ENCODE measurements at places on chromosomes 4 and X.

GRCh38 chr4:2365054-2365912 lies 53.2 kb downstream of the ZFYVE28 start:
- no peak overlapping the region for H3K27ac ChIP-seq
- no peaks in the 10 kb centered on the region for H3K36me3 ChIP-seq
- H3K27me3 ChIP-seq = no peaks in the 10 kb centered on the region
- peak overlapping the region; percentile 81 for H3K4me3 ChIP-seq

- H3K36me3 ChIP-seq = peaks cover 9% of the 10 kb centered on the region
- no peak overlapping the region for H3K4me3 ChIP-seq
- H3K27ac ChIP-seq = no peak overlapping the region
- no peaks in the 10 kb centered on the region for H3K4me1 ChIP-seq
- no peak for DNase-seq
Observed at GRCh38 chr4:844752-845232, 18.9 kb upstream of the CPLX1 start.

- H3K36me3 ChIP-seq = no peaks in the 10 kb centered on the region
- no peaks in the 10 kb centered on the region for H3K4me1 ChIP-seq
- H3K27ac ChIP-seq = no peak overlapping the region
- H3K27me3 ChIP-seq = no peaks in the 10 kb centered on the region
- no peak for DNase-seq
Observed at GRCh38 chr4:20217521-20217920, 34.2 kb upstream of the SLIT2 start.

GRCh38 chr4:104818579-104818978 lies 323.9 kb upstream of the CXXC4 start:
- H3K4me1 ChIP-seq = no peaks in the 10 kb centered on the region
- no peak for DNase-seq
- H3K27me3 ChIP-seq = no peaks in the 10 kb centered on the region
- no peak overlapping the region for H3K27ac ChIP-seq

DNA sequence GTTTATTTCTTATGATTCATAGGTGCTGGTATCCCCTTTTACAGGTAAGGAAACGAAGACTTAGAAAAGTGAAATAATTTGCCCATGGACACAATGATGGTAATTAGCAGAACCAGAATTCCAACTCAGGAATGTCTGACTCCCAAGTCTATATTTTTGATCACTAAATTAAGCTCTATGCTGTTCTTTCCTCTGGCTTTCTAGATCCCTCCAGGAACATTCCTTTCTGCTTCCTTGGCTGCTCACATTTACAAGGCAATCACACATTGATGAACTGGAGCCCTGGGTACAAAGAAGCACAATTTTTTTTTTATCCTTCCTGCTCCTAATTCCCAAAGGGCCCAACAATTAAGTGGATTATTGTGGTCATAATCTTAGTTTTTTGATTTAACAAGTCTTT lies 7.0 kb upstream of the CDKN2AIP start:
- H3K27me3 ChIP-seq = no peaks in the 10 kb centered on the region
- DNase-seq = no peak
- no peaks in the 10 kb centered on the region for H3K36me3 ChIP-seq
- H3K4me3 ChIP-seq = no peak overlapping the region
- no peak overlapping the region for H3K27ac ChIP-seq

GRCh38 chr4:64200001-64200555 lies 209.2 kb downstream of the TECRL start:
- H3K36me3 ChIP-seq = no peaks in the 10 kb centered on the region
- no peak overlapping the region for H3K4me3 ChIP-seq
- no peaks in the 10 kb centered on the region for H3K4me1 ChIP-seq

GRCh38 chr4:106409901-106410889 lies 41.6 kb upstream of the GIMD1 start:
- H3K4me1 ChIP-seq = no peaks in the 10 kb centered on the region
- H3K4me3 ChIP-seq = no peak overlapping the region
- H3K36me3 ChIP-seq = no peaks in the 10 kb centered on the region
- no peak overlapping the region for H3K27ac ChIP-seq

GRCh38 chr4:42344749-42345148 lies 52.5 kb upstream of the SHISA3 start:
- no peaks in the 10 kb centered on the region for H3K27me3 ChIP-seq
- H3K36me3 ChIP-seq = no peaks in the 10 kb centered on the region
- peaks cover 6% of the 10 kb centered on the region for H3K4me1 ChIP-seq
- no peak overlapping the region for H3K27ac ChIP-seq

GRCh38 chr4:52914051-52914605 lies 52.0 kb downstream of the RASL11B start:
- peaks cover 9% of the 10 kb centered on the region for H3K4me1 ChIP-seq
- no peaks in the 10 kb centered on the region for H3K27me3 ChIP-seq
- H3K4me3 ChIP-seq = no peak overlapping the region
- H3K27ac ChIP-seq = peak overlapping the region; percentile 29

DNA sequence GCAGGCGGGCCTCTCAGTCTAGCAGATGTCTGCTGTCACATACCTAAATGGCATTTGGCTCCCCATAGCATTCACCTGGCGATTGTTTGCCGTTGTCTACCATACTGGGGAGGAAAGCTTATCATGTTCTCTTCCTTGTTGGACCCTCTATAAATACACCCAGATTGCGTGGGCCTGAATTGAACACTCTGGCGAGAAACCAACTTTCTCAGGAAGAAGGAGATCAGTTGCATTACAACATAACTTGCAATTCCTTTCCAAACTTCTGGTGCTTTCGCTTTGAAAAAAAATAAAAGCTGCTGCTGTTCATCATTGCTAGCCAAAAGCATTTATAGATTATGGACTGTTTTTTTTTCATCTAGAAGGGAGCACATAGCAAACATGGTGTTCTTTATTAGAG lies 230.0 kb upstream of the GPC4 start:
- H3K36me3 ChIP-seq = no peaks in the 10 kb centered on the region
- no peak overlapping the region for H3K27ac ChIP-seq
- no peaks in the 10 kb centered on the region for H3K27me3 ChIP-seq

DNA sequence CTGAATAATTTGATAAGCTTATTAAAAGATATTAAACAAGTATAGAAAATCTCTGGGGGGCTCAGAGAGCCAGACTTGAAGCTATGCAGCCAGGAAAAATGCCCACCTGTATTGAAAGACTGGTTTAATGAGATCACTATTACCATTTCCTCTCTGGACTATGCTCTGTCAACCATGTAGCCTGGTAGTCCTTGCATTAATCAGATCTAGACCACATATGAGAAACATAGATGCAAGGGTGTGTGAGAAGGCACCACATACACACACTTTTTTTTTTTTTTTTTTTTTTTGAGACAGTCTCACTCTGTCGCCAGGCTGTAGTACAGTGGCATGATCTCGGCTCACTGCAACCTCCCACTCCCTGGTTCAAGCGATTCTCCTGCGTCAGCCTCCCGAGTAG lies 75.9 kb upstream of the ATP8A1 start:
- no peak overlapping the region for H3K27ac ChIP-seq
- no peaks in the 10 kb centered on the region for H3K36me3 ChIP-seq

DNA sequence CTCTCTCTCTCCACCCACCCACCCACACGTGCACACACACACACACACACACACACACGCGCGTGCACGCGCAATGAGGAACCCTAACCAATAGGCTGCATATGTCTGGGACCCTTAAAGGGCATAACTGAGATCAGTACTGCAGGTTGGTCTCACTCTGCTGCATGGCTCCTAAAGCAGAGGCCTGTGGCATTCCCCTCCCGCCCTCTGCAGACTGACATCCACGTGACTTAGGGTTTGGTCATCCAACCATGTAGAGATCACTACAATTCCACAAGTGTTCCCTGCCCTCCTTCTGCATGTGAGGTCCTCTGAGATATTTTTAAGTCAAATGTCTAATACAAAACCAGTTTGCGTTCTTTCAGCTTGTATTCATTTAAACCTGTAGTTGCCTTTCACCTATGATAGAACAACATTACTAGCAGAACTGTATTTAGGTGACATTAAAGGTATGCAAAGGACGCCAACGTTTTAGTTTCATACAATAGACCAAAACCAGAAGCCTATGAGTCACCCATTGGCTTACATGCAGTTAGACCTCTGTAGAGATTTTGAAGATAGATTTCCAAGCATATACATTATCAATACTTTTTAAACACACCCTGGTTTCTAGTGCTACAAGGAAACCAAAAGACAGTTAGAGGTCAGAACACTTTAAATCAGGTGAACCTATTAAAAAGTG lies 10.1 kb downstream of the XAGE5 start:
- no peak overlapping the region for H3K4me3 ChIP-seq
- DNase-seq = no peak
- H3K27me3 ChIP-seq = no peaks in the 10 kb centered on the region
- no peak overlapping the region for H3K27ac ChIP-seq

DNA sequence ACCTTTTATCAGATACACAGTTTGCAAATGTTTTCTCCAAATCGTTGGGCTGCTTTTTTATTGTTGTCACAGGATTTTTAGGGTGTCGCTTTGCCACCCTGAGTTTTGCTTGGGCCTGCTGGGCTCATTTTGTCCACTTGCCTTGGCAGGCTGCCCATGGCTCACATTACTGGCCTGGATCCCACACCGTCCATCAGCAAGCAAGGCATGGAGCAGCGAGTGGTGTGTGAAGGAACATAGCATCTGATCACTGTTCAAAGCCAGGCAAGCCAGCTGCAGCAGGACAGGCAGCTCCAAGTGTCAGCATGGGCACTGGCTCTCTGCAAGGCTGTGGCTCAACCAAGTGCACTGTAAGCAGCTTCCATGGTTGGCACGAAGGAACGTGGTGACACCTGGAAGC lies 261.4 kb upstream of the TECRL start:
- H3K27ac ChIP-seq = no peak overlapping the region
- no peaks in the 10 kb centered on the region for H3K36me3 ChIP-seq
- no peaks in the 10 kb centered on the region for H3K27me3 ChIP-seq
- no peak for DNase-seq
- H3K4me1 ChIP-seq = no peaks in the 10 kb centered on the region

DNA sequence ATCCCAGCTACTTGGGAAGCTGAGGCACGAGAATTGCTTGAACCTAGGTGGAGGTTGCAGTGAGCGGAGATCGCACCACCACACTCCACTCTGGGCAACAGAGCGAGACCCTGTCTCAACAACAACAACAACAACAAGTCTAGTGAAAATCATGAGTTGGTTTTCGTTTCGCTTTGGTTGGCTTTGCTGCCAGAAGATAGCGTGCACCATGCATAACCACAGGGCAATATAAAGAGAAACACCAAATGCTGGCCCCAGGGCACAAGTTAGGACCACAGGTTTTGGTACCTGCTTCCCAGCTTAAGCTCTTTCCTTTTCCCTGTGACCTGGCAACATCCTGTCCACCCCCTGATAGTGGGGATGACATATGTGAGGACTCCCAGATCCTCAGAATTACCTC lies 21.5 kb upstream of the HMGB3 start:
- no peaks in the 10 kb centered on the region for H3K36me3 ChIP-seq
- no peaks in the 10 kb centered on the region for H3K27me3 ChIP-seq
- H3K27ac ChIP-seq = no peak overlapping the region
- no peak overlapping the region for H3K4me3 ChIP-seq
- no peak for DNase-seq

DNA sequence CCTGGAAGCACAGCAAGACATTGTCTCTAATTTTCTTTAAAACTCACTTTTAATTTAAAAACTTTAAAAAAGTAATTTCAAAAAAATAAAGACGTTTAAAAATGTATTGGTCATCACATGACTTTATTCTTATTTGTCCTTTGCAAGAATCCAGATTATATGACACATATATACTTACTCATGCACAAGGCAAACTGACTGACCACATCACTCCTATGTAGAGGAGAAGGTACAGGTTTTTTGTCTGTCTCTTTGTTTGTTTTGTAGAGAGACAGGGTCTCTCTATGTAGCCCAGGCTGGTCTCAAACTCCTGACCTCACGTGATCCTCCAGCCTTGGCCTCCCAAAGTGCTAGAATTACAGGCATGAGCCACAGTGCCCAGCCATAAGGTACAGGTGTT lies 28.6 kb downstream of the MAML3 start:
- no peaks in the 10 kb centered on the region for H3K36me3 ChIP-seq
- H3K27ac ChIP-seq = no peak overlapping the region
- H3K4me3 ChIP-seq = no peak overlapping the region
- no peak for DNase-seq
- no peaks in the 10 kb centered on the region for H3K27me3 ChIP-seq
- no peaks in the 10 kb centered on the region for H3K4me1 ChIP-seq

DNA sequence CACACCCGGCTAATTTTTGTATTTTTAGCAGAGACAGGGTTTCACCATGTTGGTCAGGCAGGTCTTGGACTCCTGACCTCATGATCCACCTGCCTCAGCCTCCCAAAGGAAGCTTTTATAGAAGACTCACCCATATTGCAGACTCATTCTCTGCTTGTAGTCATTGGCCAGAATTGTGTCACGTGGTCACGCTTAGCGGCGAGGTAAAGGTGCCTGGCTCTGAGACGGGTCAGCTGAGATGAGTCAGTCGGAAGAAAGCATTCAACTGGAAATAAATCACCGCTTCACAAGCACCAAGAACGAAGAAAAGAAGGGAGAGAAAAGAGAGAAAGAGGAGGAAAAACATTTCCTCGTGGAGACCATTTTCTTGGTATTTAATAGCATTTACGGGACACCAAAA lies 218.8 kb upstream of the NOCT start:
- no peaks in the 10 kb centered on the region for H3K4me1 ChIP-seq
- no peak overlapping the region for H3K4me3 ChIP-seq
- H3K36me3 ChIP-seq = no peaks in the 10 kb centered on the region

- H3K4me1 ChIP-seq = no peaks in the 10 kb centered on the region
- H3K36me3 ChIP-seq = no peaks in the 10 kb centered on the region
- H3K27me3 ChIP-seq = no peaks in the 10 kb centered on the region
- H3K4me3 ChIP-seq = no peak overlapping the region
- H3K27ac ChIP-seq = no peak overlapping the region
- no peak for DNase-seq
Observed at GRCh38 chr4:56220261-56220660, 167.0 kb downstream of the AASDH start.

DNA sequence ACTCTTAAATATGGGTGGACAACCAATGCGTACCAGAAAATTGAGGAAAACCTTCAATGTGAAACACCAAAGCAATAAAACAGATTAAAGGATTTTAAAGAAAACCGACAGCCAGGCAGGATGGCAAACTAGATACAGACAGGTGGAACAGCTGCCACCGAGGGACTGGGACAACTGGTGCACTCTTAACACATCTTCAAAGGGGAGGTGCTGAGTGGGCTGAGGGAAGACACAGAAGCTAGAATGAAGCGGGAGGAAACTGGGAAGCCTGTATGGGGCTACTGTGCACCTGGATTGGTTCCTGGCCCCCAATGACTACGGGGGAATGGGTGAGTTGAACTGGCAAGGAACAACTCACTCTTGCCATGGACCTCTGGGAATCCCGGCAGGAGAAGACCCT lies 20.7 kb downstream of the ZNF280C start:
- no peak overlapping the region for H3K27ac ChIP-seq
- no peaks in the 10 kb centered on the region for H3K4me1 ChIP-seq
- no peaks in the 10 kb centered on the region for H3K27me3 ChIP-seq

DNA sequence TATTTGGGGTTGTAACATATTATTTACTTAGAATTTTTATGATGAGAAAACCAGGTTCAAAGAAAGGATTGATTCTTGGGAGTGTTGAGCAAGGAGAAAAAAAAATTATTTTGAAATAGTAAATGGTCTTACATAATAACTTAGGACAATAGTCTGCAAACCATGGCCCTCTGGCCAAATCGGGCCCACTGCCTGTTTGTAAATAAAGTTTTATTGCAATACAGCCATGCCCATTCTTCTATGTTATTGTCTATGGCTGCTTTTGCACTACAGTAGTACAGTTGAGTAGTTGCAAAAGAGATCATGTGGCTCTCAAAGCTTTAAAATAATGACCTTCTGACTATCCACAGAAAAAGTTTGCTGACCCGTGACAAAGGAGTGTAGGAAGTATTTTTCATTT lies 63.2 kb upstream of the MCUB start:
- peaks cover 22% of the 10 kb centered on the region for H3K36me3 ChIP-seq
- no peak overlapping the region for H3K4me3 ChIP-seq
